Astrocyte of the spinal cord (primary cell): ENCODE measurements at places on chromosomes 3 and 15.

- DNase-seq: no peak
Measured at GRCh38 chr15:84983711-84984110, 2.1 kb downstream of the PDE8A start.

DNA sequence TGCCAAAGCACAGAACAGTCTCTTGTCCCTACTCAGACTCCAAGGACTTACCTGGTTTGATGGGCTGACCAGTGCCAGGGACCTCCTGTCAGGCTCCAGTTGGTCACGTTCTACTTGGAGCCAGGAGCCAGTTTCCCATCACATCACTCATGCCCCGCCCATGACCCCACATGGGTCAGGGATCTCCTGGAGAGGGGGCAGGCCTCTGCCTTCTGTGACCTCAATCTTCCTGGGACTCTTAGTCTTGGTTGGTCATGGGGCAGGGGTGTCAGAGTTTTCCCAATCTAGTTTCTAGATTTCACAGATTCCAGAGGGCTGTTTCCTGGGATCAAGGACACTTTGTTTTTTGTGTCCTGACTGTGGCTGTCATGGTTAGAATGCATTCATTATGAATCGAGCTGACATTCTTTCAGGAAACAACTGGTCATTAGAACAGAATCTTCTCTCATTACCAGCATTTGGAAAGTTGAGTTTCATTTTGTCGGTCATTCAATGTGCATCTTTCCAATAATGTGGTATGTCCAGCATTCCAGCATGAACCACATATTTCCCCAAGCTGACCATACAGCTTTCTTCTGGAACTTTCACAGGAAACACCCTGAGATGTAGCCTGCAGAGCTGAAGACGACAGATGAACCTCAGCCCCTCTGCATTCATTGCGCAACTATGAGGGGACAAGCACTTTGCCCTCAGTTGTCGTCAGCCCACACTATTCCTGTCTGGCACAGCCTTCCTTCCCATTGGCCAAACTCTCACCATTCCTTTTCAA is 19.8 kb downstream of the CYP19A1 start:
- peak; percentile 12 for DNase-seq

DNA sequence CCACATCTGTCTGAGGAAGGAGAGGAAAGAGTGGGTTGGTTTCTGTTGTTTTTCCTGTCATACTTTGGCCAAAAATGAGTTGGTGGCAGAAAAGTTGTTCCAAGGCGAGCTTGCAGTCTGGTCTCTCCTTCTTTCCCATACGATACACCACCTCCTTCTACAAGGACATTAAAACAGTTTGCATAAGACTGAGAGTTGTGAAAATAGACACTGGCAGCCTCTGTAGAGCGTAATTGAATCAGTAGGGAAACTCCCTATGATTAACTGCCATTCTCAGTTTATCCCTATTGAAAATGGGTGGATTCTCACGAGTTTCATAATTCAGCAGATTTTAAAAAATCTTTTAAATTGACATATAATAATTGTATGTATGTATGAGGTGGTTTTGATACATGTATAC is 3.7 kb upstream of the LSG1 start:
- no peak for DNase-seq

DNA sequence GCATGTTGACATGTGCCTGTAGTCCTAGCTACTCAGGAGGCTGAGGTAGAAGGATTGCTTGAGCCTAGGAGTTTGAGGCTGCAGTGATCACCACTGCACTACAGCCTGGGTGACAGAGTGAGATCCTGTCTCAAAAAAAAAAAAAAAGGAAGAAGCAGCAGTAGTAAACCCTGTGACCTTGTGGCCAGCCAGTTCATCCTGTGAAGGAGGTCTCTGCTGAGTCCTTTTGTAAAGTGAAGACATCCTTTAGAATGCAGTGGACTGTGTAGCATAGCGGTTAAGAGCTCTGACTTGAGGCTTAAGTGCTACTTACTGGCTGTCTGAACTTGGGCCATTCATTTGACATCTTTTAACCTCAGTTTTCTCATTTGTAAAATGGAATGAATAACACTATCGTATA is 8.3 kb downstream of the EXOSC7 start:
- DNase-seq: no peak

DNA sequence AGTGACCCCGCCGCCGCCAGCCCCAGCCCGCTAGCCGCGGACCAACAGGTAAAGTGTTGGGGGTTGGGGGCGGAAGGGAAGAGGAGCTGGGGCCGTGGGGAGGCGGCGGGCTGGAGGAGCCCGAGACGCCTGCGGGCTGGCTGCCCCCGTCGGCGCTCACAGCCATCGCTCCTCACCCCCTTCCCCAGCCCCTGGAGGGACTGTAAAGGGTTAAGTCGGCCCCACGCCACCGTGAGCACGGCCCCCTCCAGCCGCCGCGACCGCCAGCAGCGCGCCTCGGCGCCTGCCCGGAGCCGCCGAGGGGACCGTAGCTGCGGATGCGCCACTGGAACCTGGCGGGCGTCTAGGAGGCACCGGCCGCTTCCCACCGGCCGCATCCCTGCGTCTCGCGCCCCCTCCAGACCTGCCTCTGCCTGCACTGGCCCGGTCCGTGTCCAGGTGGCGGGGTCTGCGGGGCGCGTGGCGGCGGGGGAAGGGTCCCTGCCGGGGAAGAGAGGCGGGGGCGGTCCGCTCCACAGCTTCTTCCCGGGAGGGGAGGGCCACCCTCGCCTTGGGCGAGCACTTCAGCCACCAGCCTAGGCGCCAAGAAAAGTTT is 522 bp downstream of the MED12L start:
- DNase-seq: no peak

GRCh38 chr3:47664519-47664918 is 85.9 kb upstream of the CSPG5 start:
- peak; percentile 15 for DNase-seq

DNA sequence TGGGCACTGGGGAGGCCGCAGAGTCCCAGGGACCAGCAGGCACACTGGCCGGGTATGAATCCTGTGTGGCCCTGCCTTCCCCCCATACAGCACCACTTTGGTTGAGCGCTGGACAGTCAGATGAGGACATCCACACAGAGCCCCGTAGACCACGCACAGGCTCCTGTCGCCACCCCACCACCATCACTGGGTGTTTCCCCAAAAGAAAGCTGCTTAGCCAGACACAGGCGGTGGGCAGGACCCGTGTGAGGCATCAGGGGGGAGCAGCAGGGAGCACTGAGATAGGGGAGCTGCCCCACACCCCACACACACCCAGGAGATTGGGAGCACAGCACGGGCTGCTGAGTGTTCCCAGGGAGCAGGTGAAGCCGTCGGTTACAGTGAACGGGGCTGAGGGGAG is 42.4 kb upstream of the SLC41A3 start:
- no peak for DNase-seq

- no peak for DNase-seq
Measured at GRCh38 chr15:88894819-88895767, at the start of gene HAPLN3. TSS of gene HAPLN3 (minus strand) at chr15:88895544. CDS start at chr15:88887298, 8,246 bp downstream.

GRCh38 chr3:133620066-133620784 is 41.5 kb downstream of the TOPBP1 start:
- no peak for DNase-seq

DNA sequence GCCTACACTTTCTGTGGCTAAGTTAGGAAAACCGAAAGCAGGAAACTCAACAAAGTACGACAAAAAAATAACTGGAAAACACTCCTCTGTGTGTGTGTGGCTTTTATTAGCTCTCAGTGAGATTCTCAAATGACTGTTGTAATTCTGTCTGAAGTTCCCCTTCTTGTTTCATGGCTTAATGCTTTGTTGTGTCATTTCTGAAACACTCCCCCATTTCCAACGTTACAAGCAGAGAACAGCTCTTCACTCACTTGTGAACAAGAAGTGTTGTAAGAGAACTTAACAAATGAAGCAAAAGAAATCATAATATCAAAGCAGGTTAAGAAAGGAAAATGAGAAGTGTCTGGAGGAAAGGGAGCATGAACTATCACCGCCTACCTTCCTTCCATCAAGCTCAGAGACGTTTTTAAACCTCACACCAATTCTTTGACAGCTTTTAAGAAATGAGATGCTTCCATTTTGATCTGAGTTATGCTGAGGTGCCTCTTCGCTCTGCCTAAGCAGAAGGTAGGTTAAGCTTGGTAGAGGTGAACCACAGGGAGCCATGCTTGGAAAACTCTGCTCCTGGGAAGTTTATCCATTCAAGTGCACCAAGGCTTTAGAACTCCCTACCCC is 12.4 kb upstream of the SEC62 start:
- no peak for DNase-seq

GRCh38 chr3:79769229-79769628 is 1.4 kb upstream of the ROBO1 start:
- no peak for DNase-seq

GRCh38 chr3:185282696-185283373 is 29.0 kb upstream of the EHHADH start:
- peak; percentile 93 for DNase-seq

- no peak for DNase-seq
Measured at GRCh38 chr3:149292666-149293065, 40.8 kb downstream of the TM4SF18 start.

DNA sequence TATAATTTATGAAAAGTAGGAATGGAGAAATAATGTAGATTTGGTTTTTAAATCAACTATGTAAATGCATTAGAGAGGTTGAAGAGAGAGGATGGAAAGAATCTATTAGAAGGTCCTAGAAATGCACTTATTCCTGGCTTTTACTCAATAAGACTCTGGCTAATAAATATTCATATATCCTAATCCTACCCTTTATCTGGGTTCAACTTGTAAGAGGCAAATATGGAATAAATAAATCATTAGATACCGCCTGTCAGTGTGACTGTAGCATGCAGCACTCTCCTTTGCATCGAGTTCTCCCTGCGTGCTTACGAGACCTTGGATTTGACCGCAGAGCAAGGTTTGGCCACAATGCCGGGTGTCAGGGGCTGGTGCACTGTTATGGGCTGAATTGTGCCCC is 1156.5 kb downstream of the ROBO1 start:
- DNase-seq: no peak

GRCh38 chr15:67280217-67280616 is 25.6 kb downstream of the IQCH start:
- no peak for DNase-seq

GRCh38 chr15:84795186-84795585 is 22.0 kb upstream of the ALPK3 start:
- DNase-seq: no peak

DNA sequence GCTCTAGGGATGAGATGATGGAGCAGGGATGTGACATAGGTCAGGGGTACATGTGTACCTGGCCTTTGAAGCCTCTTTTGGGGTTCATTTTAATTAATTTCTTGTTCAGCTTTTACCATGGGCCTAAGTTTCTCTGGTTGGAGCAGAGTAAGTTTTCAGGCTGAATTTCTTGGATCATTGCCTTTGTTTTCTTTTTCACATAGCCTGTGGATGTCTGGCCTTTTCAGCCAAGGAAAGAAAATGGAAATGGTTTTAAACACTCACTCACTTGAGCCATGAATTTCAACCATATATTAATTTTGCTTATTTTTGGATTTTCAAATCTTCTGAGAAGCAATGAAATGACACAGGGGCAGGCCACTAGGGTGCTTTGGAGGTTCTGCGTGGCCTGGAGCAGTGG is 30.2 kb downstream of the CACNA1D start:
- DNase-seq: no peak

DNA sequence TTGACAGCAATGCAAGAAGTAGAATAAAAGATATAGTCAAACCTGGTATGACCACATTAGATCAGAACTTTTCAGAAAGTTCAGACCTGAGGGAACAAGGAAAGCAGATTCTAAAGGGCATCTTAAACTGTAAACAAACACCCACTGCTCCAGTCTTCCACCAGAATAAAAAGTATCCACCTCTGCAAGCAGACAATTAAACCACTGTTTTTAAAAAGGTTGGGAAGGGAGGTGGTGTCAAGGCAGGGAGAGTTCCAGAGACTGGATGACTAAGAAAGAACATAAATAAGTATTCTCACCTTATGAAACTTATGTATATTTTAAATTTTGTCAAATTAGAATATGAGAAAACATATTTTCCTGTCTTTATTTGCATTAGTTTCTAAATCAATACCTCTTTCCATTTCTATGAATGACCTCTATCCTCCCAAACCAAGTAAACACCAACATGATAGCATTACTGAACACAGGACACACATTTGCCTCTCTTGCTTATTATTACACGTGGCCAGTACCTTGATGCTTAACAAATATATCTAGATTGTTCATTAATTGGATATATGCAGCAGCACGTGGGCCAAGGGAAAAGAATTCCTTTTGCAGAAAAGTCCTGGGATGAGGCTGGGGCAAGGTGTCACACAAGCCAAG is 31.6 kb downstream of the PIK3CB start:
- DNase-seq: no peak

GRCh38 chr3:16106050-16106449 is 68.4 kb upstream of the GALNT15 start:
- no peak for DNase-seq
